Astrocyte of the spinal cord (primary cell): ENCODE measurements at places on chromosomes 16 and 17.

- DNase-seq: no peak
Observed at GRCh38 chr16:48106446-48106845, 49.3 kb downstream of the ABCC12 start.

- no peak for DNase-seq
Observed at GRCh38 chr16:67230809-67231660, 4.1 kb downstream of the TMEM208 start.

- no peak for DNase-seq
Observed at GRCh38 chr17:49521088-49521450, 26.0 kb downstream of the NGFR start.

- no peak for DNase-seq
Observed at GRCh38 chr17:21530311-21530710, 154.2 kb downstream of the KCNJ12 start.

DNA sequence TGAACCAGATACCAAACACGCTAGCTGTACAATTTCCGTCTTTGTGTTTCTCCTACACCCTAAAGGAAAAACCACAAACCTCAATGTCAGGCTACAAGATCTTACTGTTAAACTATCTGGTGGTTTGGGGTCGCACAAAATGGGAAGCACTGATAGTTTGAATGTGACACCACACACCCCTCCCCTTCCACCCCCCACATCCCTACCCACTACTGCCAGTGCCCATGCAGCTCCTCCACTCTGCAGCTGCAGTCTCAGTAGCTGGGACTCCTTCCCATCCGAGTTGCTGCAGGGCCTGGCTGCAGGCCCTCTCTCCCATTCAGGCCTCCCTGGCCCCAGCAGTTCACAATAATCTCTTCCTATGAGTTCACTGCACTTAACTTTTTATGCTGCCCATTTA lies 18.4 kb downstream of the TRAP1 start:
- DNase-seq: peak; percentile 39

DNA sequence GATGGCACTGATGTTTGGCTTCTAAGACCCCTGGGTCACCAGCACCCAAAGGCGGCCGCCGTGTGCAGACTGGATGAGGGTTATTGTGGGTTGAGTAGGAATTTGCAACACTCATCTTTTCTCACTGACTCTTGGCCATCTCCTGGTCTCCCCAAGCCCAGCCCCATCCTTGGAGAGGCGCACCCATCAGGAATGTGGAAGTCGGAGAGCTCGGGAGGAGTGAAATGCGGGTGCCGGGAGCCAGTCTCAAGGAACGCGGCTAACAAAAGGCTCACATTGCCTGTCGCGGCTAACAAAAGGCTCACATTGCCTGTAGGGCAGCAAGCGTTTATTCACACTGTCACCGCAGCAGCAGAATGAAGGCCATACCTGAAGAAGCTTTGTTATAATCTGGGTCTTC lies 248.6 kb downstream of the FOXL1 start:
- DNase-seq: peak; percentile 35

DNA sequence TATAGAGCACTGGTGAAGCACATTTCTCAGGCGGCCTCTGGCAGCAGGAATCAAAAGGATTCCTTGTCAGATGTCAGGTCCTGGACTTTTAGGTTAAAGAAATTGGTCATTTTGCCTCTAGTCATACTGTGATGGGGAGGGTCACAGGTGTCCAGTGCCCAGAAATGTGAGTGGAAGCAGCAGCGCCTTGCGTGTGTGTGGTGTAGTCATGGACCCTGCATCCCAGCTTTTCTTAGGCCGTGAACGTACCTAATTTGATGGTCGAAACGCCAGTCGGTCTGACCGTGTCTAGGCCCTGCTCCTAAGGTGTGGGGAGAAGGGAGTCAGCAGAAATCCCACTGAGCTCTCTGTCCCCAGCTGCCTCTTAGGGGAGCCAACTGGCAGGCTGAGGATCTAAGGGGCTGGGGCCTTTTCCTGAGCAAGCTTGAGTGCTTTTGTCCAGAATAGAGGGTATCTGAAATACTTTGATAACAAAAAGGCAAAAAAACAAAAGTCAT lies 32.0 kb downstream of the POLR3E start:
- DNase-seq: no peak

DNA sequence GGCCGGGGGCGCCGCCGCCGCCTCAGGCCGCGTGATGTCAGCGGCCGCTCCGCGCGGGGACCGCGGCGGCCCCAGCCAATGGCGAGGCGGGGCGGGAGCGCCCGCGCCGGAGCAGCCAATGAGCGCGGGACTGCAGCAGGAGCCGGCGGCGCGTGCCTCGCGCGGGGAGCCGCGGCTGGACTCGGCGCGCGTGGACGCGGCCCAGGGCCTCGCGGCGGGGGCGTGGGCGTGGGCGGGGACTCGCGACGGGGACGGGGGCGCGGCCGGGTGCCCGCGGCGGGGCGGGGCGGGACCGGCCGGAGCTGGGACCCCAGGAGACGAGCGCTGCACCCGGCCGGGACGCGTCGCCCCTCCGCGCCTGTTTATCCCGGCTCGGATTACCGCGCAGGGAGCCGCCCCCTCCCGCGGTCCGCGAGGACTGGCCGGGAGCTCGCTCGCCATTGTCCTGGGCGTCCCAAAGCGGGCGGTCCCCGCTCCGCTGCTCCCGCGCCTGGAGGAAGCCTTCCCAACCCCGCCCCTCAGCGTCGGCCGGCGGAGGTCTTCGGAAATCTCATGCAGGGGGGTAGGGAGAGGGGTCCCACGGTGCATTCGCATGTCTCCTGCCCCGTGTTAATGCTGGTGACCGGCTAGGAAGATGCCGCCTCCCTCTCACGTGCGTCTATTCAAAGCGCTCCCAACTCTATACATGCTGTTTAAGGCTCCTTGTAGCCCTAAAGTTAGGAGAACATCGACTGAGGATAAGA lies at the start of gene RNF157:
RNF157 (minus strand) TSS at position 33 of the 743 bp plus-strand sequence. CDS start 253 bp downstream, outside the sequence.
- peak; percentile 43 for DNase-seq

DNA sequence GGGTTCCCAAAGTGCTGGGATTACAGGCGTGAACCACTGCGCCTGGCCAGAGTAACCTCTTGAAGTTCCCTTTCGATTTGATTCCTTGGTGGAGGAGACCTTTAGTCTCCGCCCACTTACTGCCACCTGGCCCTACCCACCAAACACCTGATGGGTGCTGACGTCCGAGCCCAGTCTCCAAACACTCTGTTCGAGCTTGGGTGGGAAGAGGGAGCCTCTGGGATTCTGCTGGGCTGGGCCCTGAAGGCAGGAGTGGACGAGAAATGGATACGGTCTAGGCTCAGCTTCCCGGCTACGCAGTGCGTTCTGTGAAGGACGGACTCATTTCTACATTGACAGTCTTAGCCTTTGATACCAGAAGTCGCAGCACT lies 870 bp upstream of the ITGA3 start:
- DNase-seq: no peak

DNA sequence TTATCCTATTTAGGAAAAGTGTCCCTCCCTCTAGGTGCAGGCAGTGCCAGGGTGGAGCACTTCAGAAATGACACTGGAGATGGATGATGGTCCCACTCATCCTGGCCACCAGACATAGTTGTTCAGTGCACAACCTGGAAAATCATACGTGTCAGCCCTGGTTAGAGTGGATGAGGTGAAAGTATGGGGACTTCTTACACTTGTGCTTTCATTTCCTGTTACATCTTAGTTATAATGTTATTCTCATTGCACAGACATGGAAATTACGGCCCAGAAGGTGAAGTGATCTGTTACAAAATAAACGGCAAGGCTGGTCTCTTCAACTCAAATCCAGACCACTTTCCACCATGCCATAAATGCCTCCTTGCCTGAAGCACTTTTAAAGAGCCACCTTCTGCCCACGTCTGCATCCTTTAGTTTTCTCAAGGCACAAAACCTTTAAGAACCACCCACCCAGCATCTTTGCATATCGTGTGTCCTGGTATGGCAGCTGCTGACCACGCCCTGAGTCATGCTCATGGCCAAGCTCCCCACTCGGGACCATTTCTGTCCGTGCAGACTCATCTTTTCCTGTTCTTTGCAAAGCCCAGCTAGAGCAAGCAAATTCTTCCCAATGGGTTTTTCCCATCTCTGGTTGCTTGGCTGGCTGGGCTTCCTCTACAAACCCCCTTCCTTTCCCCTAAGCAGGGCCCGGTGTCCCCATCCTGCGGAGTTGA lies 22.4 kb downstream of the TBC1D3B start:
- DNase-seq: no peak
